ENCODE measurements at places on chromosomes 4 and X.

DNA sequence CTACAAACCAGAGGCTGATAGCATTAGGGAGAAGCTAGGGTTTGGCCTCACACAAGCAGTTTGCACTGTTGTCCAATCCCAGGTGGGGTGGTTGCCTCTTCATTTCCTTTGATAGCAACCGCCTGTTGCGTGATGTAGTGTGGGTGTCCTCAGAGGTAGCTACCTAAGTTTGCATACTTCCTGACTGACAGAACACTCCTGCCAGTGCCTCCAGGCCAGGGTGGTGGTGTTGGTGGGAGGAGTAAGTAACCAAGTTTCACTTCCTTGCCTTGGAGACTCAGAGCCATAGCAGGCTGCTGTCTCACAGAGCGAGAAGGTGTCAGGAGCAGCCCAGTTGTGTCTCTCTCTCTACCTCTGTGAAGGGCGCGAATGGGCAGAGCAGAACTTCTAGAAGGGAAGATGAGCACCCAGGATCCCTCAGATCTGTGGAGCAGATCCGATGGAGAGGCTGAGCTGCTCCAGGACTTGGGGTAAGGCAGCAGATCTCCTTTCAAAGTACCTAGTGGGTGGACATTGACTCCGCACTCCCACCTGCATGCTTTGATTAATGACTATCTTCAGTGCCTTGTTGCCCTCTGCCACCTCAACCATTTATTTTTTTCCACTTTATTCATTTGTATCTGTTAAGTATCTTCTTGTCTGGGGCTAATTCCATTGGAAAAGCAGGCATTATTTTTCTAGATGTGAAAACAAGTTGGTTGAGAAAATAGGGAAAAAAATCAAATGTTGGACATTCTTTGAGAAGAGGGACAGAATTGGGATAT is at the start of gene DAPP1:
DAPP1 (plus strand) TSS at position 283 of the 764 bp plus-strand sequence; CDS start at position 370, 87 bp downstream.
- DNase-seq, result peak; percentile 9

GRCh38 chr4:85496126-85496849 is 21.3 kb downstream of the ARHGAP24 start:
- DNase-seq, result no peak

DNA sequence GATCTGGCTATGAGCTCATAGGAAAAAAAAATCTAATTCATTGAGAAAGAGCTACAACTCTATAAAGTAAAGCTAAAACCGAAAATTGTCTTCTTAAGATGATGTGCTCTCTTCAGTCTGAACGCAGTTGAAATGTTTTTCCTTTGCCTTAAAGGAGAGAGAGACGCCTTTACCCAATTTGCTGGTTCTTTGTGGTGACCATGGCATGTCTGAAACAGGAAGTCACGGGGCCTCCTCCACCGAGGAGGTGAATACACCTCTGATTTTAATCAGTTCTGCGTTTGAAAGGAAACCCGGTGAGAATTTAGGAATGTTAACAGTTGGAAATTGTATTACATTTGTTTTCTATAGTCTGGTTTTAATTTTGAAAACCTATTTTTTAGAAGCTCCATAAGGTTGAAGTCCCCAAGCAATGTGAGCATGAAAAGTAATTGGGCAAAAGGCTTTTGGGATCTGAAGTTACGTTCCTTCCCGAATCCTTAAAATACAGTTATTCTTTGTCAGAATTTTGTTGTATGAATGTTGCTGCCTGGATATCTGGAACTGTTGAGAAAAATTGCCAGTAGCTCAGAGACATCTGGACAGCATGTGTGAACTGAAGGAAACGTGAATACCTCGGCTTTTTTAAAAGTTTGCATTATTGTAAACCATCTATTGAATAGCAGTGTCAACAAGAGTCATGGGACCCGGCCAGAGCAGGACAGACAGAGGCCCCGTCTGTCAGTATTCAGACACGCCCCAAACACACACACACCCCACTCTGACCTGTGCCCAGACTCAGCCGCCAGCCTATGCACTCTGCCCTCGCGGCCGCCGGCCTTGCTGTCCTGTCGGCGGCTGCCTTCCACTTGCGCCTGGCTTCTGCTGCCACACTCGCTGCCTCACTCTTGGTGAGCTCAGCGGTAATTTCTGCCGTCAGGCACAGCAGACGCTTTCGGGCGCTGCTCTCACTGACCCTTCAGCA is 9.9 kb downstream of the PIGG start:
- no peak for DNase-seq

DNA sequence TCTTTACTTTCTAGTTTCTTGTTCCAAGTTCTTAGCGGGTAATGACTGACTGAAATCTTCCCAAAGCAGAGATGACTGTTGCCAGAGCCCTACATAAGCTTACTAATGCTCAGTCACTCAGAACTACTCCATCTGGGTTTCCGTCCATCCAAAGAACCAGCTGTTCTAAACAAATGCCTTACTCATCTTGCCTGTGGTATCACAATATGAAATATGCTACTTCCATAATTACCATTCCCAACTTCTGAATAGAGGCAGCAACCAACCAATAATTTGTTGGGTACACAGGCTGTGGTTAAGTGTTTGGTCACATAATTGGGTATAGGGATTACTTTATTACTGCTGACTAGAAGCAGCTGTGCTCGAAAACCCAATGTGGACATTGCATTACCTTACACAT is 930.2 kb upstream of the DIAPH2 start:
- no peak for DNase-seq

GRCh38 chr4:172826346-172826745 is 342.3 kb upstream of the GALNT7 start:
- no peak for DNase-seq

- DNase-seq, result no peak
These were observed 15.5 kb downstream of the P2RY8 start for GRCh38 chrX:1521459-1521956.

- DNase-seq, result no peak
These were observed 1178.9 kb upstream of the DIAPH2 start for GRCh38 chrX:95505721-95506120.

- no peak for DNase-seq
These were observed 534.1 kb upstream of the AADAT start for GRCh38 chr4:170623899-170624298.

GRCh38 chrX:32572644-32573043 is 638.7 kb downstream of the DMD start:
- DNase-seq, result no peak

Data from C1 segment of cervical spinal cord (tissue), 14 donors.